Foreskin keratinocyte (primary cell): ENCODE measurements at places on chromosomes 4 and X. TPM values are rescaled to one million over a fixed set of nuclear protein-coding genes. Genes with fewer than 3 reads are reported as not detected.

DNA sequence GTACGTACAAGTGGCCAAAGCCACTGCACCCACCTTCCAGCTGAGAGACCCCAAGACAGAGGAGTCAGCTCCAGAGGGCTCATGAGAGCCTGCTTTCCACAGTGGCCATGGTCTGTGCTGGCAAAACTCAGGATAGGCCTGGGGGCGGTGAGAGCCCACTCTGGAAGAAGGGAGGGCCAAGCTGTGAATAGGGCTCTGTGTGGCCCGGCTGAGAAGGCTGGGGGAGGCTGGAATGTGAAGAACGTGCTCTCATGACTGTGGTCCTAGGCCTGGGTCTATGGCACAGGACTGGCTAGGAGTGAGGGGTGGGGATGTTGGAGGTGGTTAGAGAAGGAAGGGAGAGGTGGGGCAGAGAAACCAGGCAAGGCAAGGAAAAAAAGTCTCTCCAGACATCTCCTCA is 13.3 kb downstream of the STARD8 start:
- DNase-seq: no peak

DNA sequence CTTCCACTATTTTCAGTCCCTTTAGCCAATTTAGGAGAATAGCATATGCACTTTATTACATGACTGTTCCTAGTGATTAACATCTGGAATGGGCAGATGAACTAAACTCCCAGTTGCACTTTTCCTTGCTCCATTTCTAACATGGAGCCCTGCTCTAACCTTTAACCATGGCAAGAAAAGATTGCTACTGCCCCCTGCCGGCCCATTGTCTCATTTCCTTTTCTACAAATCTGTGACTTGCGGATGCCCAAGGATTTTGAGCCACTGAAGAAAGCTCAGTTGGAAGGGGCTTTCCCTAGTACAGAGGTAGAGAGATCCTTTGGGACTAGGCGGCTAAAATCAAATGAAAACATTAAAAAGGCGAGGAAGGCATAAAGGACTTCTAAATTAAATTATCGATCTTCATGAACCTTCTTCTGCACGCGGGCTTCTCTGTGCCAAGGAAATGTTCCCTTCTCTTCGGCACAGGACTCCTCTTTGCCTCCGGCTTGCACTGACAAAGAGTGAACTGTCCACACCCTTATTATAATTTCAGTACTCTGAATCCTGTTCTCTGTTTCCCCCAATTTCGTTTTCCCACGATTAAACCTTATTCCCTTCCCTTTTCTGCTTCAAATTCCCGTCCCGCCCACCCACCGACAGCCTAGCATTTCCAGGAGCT is 577 bp upstream of the GLRA2 start:
- peak; percentile 20 for DNase-seq

GRCh38 chr4:129526812-129527211 is 430.9 kb downstream of the C4orf33 start:
- no peak for DNase-seq

DNA sequence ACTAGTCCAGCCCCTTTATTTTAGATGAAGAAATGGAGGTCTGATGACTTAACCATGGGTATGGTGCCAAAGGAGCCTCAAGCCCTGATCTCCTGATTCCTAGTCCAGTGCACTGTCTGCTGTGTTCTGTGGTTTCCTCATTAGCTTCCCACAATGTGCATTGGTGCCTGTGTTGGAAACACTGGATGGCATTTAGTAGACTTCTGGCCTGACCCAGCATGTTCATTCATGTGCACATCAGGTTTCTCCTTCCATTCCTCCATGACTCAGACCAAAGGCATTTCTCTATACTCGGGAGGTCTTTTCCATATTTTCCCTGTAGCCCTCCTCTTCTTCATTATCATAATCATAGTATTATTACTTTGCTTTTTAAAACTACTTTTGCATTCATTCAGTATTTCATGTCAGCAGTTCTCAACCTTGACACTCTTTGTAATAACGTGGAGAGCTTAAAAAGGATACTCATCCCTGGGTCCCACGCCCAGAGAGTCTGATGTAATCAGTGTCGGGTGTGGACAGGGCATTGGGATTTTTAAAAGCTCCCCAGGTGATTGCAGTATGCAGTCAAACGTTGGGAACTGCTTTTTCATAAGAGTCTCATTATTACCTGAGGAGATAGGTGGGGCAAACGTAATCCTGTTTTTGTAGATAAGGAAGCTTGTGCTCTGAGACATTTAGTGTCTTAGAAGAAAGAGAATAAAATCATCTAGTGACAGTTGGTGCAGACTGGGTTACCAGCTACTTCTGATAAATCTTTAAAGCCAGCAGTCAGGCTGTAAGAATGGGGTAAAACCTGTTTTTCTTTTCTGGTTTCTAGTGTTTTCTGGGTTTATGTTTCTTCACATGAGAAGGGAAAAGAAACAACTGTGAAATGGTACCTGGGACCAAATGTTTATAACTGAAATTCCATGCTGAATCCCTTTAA is 40.9 kb upstream of the XK start:
- DNase-seq: peak; percentile 94

- DNase-seq: peak; percentile 32
Measured at GRCh38 chrX:74349387-74349786, 45.4 kb downstream of the ZCCHC13 start.

- DNase-seq: no peak
Measured at GRCh38 chr4:37609626-37610025, 76.5 kb downstream of the RELL1 start.

- no peak for DNase-seq
Measured at GRCh38 chrX:71872542-71873458, 37.8 kb upstream of the NHSL2 start.

The SPANXA2 gene
- not detected in 2 replicates for total RNA-seq

The SPACA5 gene
- total RNA-seq: not detected in 2 replicates

The SLC6A14 gene
- under 0.01 and 0.20 TPM in 2 replicates for total RNA-seq

The BTK gene
- 0.07 TPM in 1 of 2 replicates, not detected in the other for total RNA-seq

The REELD1 gene
- not detected in 2 replicates for total RNA-seq

The MED28 gene
- 23.8 and 36.3 TPM in 2 replicates for total RNA-seq

The CAPN6 gene
- total RNA-seq: 0.14 and 0.32 TPM in 2 replicates

The AVPR2 gene
- total RNA-seq: not detected in 2 replicates

The PNMA6A gene
- total RNA-seq: 0.32 and 0.75 TPM in 2 replicates

The HSD17B13 gene
- 0.04 TPM in 1 of 2 replicates, not detected in the other for total RNA-seq
